NCI-H1417 (cell line): ENCODE measurements at places on chromosomes 5 and 9.
A peak's percentile ranks its signal among the peaks of the same experiment; 100 is the strongest.

DNA sequence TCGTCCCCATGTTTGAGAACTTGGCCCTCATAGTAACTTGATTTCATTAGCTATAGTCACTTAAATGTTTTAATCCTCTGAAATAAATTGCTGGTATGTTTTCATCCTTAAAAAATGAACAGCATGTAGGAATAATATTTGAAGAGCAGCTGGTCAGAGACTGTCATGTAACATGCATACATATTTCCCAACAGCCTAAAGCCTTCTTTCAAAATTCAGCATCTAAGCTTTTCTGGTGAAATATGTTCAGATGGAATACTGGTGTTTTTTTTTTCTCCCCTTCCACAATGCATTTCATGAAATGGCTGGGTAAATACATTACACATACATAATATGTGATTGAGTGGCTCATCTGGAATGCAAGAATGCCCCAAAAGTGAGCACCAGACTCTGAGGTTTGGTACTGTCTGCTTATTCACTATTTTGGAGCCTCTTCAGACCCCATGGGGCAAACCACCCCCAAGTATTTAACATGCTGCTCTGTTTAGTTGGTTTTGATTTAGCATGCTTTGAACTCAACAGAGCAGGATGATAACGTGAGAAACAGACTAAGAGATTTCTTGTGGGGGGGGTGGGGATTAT lies 94.0 kb downstream of the SMARCA2 start:
- DNase-seq: no peak

DNA sequence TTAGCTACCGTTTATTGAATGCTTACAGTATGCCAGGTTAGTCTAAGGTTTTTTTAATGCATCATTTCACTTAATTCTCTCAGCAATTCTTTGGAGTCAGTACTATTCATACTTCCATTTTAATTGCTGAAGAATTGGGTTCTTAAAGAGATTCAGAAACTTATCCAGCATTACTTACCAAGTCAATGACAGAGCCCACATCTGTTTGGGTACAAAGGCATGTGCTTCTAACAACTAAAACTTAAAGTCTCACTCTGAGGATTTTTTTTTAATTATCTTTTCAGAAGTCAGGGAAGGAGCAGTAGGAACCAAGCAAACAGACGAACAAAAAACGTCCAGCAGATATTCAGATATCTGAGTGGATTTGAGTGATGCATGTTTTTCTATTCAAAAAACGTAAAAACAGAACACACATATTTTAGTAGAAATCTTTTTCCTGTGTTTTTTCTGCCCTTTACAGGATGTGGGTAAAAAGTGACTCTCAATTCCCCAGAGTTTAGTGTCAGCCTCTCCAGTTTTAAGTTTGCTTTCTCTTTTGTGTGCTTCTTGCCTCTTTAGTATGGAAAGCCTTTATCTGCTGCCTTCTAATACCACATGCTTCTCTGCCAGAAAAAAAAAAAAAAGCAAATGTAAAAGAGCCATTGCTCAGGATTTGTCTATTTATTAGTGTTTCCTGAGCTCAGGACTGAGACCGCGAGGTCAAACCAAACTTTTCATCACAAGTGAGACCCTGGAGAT lies 118.0 kb downstream of the PRKACG start:
- DNase-seq: no peak

GRCh38 chr9:103377667-103378066 lies 382.5 kb downstream of the CYLC2 start:
- DNase-seq: no peak

GRCh38 chr9:18422296-18423036 lies 51.5 kb upstream of the ADAMTSL1 start:
- no peak for DNase-seq

- DNase-seq: peak; percentile 0
Measured at GRCh38 chr5:163730206-163730756, 224.9 kb downstream of the MAT2B start.

DNA sequence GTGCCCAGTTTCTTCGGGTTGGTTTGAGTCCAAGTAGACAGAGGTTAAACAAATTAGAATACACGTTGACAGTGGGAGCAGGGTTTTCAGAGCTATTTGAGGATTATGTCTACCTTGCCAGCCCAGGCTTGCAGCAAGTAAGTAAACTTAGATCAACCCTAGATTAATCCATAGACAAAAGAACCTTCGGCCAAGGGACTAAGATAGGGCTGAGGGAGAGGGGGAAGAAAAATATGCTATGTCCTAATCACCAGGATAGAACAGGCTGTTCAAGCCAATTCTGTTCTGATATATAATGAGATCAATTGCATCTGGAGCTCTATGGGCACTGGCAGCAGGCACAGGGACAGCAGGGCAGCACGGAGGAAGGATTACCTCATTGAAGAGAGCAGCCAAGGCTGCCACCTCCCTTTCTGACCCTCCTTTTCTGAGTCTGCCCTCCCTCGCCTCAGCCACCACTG lies 377.7 kb downstream of the PIK3R1 start:
- DNase-seq: no peak

GRCh38 chr9:93865716-93866115 lies 89.4 kb downstream of the BARX1 start:
- DNase-seq: no peak

DNA sequence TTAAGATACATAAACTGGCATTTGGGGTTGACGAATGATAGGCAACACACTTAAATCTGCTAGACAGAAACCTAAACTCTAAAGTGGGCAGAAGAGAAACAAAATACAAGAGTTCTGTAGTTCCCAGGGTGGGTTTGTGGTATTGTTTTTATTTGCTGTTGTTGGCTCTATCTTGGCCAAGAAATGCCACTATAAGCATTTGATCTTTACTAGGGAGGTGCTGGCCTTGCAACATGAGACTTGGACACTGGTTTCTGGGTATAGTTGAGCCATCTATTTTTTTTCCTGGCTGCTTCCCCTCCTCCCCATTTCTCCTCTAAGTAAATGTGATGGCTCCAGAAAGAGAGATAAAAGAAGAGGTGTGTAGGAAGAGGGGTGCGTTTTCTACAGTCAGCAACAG lies 251.2 kb downstream of the SLIT3 start:
- no peak for DNase-seq

DNA sequence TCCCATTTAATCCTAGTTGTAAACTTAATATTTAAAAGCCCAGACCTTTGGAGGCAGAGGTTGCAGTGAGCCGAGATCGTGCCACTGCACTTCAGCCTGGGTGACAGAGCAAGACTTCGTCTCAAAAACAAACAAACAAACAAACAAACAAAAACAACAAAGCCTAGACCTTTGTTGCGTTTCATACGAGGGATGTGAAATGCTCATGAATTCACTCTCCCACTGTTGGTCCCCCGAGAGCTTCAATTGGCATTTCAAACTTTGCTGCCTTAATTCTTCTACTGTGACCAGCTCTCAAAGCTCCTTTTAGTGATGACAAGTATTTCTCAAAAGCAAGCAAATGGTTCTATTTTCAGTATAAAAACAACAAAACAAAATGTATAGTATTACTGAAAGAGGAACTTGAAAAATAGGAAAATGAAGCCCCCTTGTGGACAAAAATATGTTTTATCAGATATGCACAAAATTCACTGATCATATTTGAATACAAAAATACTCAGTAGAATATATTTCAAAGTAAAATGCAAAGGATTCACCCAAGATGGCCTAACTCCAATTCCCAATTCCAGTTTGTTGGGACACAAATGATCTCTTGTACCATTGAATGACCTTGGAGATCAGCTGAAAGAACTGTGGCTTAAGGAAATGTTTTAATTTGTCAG lies 140.4 kb downstream of the ESM1 start:
- peak; percentile 15 for DNase-seq
